ENCODE measurements at places on chromosomes 6 and 20.

- no peak for DNase-seq
Observed at GRCh38 chr6:101462576-101462975, 69.1 kb downstream of the GRIK2 start.

DNA sequence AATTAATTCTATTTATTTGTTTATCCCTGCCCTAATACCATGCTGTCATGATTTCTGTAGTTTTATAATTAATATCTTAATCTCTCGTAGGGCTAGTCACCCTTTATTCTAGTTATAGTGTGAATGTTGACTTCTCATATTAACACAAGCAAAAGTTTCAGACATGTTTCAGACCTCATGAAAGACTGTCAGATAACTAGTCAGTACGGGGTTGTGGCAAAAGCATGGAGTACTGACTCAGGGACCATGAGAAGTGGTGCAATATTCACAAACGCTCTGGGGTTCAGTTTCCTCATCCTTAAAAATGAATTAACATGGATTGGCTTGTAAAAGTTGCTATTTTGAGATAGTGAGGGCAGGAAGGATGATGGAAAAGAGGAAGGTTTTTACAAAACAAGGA lies 148.9 kb downstream of the TMEM200A start:
- no peak for DNase-seq

- no peak for DNase-seq
Observed at GRCh38 chr6:65280060-65280459, 427.0 kb downstream of the EYS start.

DNA sequence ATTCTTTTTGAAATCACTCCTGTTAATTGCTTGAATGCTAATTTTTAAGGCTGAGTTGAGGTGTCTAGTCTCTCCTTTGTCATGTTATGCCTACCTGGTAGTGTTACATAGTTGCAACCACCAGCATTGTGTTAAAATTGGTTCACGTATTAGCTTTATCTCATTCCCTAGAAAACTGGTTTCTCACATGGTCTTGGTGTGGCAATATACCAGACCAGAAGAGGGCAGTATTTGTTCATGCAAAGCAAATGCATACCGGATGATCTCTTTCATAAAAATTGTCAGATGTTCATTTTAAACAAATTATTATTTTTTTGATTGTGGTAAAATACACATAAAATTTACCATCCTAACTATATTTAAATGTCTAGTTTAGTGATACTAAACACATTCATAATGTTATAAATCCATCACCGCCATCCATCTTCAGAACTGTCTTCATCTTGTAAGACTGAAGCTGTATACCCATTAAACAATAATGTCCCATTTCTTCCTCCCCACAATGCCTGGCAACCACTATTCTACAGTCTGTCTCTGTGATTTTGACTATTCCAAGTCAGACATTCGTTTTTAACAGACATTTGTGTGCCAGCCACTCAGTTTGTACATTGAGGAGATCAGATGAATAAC lies 92.8 kb downstream of the ATRN start:
- no peak for DNase-seq

GRCh38 chr6:124479991-124480430 lies 482.2 kb upstream of the RNF217 start:
- no peak for DNase-seq

- DNase-seq = no peak
Observed at GRCh38 chr6:78192057-78192456, 539.2 kb downstream of the MEI4 start.

- DNase-seq = no peak
Observed at GRCh38 chr6:72939004-72939403, 286.3 kb downstream of the KHDC1L start.

- peak; percentile 4 for DNase-seq
Observed at GRCh38 chr20:60009826-60010616, 51.8 kb downstream of the CDH26 start.

- no peak for DNase-seq
Observed at GRCh38 chr6:55820696-55821095, 54.7 kb downstream of the BMP5 start.

DNA sequence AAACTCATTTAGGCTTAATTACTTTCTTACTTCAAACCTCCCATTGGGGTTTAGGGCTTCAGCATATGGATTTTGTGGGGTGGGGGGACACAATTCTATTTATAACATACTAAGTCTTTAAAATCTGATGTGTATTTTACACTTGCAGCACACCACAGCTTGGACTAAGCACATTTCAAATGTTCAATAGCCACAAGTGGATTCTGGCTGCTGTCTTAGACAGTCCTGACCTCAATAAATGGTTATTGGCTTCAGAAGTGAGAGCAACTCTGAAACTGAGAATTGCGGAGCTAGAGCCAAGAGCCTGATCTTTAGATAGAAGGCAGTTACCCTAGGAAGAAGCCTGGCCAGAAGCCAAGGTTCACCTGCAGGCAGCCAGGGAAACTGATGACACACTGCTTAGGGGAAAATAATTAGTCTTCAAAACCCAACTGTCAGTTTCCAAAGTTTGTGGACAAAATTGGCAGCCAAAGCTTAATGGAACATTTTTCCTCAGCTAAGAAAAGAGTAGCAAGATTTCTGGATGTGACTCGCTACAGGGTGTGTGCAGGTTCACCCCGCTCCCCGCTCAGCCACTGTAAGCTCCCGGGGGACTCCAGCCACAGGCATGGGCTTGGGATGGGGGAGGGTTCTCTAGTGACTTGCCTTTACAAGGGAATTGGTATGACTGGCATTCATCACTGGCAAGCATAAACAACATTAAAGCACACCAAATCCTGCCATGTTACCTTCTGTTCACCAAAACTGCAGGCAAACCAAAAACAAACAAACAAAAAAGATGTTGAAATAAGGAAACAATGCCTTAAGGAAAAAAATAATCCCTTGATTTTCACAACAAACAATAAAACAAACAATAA lies 219.8 kb downstream of the TFAP2A start:
- no peak for DNase-seq

- DNase-seq = no peak
Observed at GRCh38 chr20:3847429-3847940, 851 bp downstream of the MAVS start.

DNA sequence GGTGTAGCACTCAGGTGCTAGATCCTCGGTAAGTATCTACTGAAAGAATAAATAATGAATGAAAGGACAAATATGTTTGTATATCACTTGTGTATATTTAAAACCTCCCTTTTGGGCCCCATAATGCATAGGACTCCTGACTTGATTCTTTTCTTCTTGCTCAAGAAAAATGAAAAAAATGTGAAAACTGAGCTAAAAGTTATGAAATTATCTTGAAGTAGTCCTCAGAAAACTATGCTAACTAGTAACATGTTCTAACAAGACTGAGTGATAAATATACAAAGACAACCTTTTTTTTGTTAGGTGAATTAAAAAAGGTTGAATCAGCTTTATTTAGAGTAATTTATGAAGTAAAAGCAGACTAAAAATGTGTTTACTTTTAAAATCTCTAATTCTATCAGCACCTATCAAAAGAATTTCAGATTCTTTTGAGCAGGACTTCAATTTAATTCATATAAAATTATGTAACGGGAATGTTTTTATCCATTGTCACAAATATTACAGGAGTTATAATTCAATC lies 247.8 kb upstream of the JAG1 start:
- DNase-seq = no peak

DNA sequence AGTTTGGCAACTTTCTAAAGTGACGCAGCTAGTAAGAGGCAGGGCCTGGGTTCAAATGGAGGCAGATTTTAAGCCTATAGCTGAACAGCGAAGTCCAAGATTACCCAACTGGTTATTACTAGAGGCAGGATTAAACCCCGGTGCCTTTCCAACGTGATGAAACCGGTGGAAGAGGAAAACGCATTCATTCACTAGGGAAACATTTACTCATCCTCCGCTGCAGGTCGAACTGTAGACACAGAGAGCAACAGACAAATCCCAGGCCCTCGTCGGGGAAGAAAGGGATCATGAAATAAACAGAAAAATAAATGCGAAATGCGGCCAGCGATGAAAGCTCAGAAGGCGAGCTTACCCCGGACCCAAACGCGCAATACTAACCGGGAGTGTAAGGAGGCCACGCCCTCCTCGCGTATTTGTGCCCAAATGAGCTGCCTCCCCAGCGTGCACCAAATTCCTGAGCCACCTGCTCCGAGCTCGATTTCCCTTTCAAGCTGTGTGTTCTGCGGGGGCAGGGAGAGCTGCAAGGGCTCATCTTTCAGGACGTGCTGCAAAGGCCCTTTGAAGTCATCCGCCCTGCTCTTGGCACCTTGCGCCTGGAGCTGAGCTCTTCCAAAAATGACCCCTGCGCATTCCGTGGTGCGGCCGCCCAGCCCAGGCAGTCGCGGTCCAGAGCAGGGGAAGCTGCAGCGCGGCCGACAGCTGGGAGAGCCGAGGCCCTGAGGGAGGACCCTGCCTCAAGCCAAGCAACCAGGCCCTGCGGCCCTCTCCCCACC lies 46.9 kb downstream of the PDYN start:
- no peak for DNase-seq

GRCh38 chr6:41643899-41644269 lies 5.6 kb downstream of the MDFI start:
- no peak for DNase-seq
